ENCODE measurements at places on chromosomes 11 and 22.

DNA sequence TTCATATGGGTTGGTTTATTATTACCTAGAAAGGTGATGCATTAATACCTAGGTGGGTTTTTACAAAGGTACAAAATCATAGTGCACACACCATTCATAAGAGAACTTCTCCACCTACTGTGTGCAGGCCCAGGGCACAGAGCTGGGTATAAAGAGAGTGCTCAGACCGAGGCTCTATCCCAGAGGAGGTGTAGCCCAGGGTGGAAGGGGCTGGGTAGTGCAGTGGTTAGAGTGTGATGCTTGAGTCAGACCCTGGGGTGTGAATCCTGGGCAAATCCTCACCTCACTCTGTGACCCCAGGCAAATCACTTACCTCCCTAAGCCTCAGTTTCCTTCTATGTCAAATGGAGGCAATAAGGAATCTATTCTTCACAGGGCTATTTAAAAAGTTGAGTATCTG, 32.2 kb downstream of the PARVG start:
- peaks cover 3% of the 10 kb centered on the region for H3K27me3 ChIP-seq
- DNase-seq: no peak
- H3K27ac ChIP-seq: no peak overlapping the region
- no peaks in the 10 kb centered on the region for H3K36me3 ChIP-seq
- no peaks in the 10 kb centered on the region for H3K4me1 ChIP-seq

DNA sequence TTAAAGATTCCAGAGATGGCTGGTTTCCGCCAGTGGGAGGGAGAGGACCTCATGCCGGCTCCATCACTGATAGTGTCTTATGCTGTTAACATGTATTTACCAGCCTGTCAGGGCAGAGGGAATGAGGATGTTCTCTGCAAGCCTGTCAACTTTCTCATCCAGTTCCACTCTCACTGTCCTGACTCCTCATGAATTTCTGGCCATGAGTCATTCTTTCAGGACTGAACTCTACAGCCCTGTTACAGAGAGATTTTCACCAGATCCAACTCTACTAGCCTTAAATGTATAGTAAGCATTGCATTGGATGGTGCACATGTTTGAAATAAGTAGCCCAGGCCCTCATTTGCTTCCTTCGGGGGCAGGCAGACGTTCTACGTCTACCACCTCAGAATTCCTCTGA, 387.7 kb downstream of the TMEM135 start:
- DNase-seq: no peak
- H3K27ac ChIP-seq: no peak overlapping the region
- no peaks in the 10 kb centered on the region for H3K36me3 ChIP-seq
- H3K4me3 ChIP-seq: no peak overlapping the region

- peaks cover 31% of the 10 kb centered on the region for H3K4me1 ChIP-seq
- H3K27me3 ChIP-seq: no peaks in the 10 kb centered on the region
- no peak overlapping the region for H3K27ac ChIP-seq
- DNase-seq: no peak
- H3K36me3 ChIP-seq: peaks cover 25% of the 10 kb centered on the region
Measured at GRCh38 chr11:128453444-128454336, 133.7 kb downstream of the ETS1 start.

DNA sequence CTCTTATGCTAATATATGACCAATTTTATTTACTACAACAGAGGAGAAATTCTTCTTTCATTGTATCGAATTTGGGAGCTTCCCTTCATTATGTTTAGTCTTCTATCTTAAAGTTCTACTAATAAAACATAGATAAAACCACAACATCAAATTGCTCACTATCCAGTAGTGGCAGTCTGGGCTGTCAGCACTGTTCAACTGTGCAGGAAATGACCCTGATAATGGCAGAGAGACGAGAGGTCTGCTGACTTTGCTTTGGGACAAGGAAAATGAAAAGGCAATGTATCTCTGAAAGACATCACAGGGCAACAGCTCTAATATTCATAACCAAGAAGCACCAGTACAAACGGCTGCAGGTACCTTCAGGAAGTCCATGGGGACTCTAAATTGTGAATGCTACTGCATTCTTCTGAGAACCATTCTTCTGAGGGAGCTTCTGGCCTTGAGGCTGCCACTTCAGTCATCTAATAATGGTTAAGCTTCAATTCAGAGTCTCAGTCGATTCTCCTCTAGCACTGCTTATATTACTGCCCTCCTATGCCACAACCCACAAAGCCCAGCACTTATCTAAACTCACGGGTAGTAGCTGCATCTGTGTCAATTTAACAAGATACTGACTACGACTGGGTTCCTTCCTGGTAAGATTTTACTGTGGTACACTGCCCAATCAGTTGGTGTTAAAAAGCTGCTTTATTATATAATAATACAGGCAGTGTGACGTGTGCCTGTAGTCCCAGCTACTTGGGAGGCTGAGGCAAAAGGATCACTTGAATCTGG, 44.2 kb downstream of the CKAP5 start:
- H3K27ac ChIP-seq: no peak overlapping the region
- no peaks in the 10 kb centered on the region for H3K4me1 ChIP-seq
- no peaks in the 10 kb centered on the region for H3K27me3 ChIP-seq

- no peak for DNase-seq
- peaks cover 21% of the 10 kb centered on the region for H3K4me1 ChIP-seq
- no peak overlapping the region for H3K4me3 ChIP-seq
Measured at GRCh38 chr11:73416786-73417185, 40.6 kb downstream of the RELT start.

- H3K27me3 ChIP-seq: no peaks in the 10 kb centered on the region
- no peak overlapping the region for H3K4me3 ChIP-seq
- H3K27ac ChIP-seq: no peak overlapping the region
- no peaks in the 10 kb centered on the region for H3K4me1 ChIP-seq
- H3K36me3 ChIP-seq: no peaks in the 10 kb centered on the region
Measured at GRCh38 chr11:80144897-80145594, 704.2 kb upstream of the TENM4 start.

DNA sequence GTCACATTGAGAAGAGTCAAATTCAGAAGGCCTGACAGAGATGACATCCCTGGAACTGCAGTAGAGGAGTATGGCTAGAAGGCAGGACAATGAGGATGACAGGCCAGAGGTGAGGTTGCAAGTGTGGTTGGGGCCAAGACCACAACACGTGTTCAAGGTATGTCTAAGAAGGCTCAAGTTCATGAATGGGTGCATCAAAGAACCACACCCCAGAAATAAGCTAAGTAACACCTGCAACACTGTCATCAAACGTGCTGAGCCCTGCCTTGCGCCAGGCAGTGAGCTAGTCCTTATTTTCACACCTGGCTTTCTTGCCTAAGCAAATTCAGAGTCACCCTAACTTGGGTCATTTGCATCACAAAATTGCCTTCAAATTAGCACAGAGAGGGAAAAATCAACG, 313.6 kb downstream of the KIRREL3 start:
- no peaks in the 10 kb centered on the region for H3K4me1 ChIP-seq
- H3K27me3 ChIP-seq: no peaks in the 10 kb centered on the region
- no peak overlapping the region for H3K27ac ChIP-seq
- no peak overlapping the region for H3K4me3 ChIP-seq
- no peak for DNase-seq
